Hematopoietic multipotent progenitor cell treated with erythropoietin and hydrocortisone succinate and interleukin-3 and kit ligand, for 8 days (in vitro differentiated cells): ENCODE measurements at places on chromosomes 16 and 17.

- peak; percentile 74 for DNase-seq
Observed at GRCh38 chr17:40303009-40303657, 5.8 kb upstream of the RARA start.

GRCh38 chr17:35752471-35752870 is 568 bp downstream of the GAS2L2 start:
- no peak for DNase-seq

DNA sequence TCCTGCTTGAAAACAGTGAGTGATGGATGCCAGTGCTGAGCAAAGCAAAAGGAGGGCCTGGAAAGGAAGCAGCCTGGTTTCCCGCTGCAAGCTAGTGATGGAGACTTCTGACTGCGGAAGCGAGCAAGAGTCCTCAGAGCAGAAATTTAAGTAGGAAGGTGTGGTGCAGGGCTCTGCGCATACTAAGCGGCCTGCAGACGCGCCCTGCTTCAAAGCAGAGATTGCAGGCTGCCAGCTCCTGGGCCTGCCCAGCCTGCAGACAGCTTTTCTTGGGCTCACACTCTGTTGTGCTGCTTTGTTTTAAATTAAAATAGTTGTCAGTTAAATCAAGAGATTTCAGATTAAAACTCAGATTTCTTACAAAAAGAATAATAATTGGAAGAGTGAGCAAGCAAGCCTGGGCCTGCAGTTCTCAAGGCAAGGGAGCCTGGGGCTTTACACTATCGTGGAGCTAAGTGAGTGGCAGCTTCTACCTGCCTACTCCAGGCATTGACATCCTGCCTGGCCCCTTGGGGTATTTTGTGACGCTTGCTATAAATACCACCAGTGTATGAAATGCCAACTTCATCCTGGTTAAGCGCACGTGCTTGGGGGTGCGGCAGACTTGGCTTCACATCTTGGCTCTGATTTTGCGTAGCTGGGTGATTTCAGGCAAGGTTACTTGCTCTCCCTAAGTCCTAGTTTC is 237.3 kb downstream of the XYLT1 start:
- no peak for DNase-seq

GRCh38 chr16:28089992-28090365 is 26.5 kb upstream of the GSG1L start:
- no peak for DNase-seq

DNA sequence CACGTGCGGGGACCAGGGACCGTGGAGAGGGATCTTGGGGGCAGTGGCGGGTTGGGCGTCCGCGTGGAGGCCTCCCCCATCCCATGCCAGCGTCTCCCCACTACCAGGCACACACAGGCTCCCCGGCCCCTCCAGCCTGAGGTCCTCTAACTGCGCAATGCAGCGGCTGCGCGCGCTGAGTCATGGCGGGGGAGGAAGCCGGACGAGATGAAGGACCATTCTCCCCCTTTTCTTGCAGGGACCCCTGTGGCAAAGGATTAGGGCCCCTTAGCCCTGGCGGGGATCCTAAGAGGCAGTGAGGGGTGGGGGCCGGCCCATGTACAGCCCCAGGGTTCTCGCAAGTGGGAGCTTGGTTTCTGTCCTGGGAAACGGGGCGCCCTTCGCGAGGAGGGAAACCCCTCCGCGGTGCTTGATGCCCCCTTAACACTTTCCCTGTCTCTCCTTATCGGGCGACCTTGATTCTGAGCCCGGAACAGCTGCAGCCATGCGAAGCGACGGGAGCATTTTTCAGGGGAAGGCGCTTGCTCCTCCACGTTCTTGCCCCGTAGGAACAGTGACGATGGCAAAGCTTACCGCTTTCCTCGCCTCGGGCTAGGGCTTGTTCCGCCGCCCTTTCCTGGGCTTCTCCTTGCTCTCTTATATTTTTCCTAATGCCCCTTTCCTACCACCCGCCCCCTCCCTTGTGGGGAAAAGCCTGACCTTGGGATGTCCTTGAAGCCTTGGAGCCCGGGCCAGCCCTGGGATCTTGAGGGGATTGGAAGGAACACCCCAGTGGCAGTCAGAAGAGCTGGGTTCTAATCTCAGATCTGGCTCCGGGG is 592 bp downstream of the ALDOA start:
- peak; percentile 44 for DNase-seq

GRCh38 chr16:53429221-53429943 is 4.9 kb upstream of the RBL2 start:
- peak; percentile 60 for DNase-seq

- no peak for DNase-seq
Observed at GRCh38 chr17:61338000-61338798, 61.4 kb upstream of the TBX2 start.

GRCh38 chr16:4096509-4096908 is 19.7 kb downstream of the ADCY9 start:
- no peak for DNase-seq
